GM06990 (cell line): ENCODE measurements at places on chromosomes 12 and 14.

DNA sequence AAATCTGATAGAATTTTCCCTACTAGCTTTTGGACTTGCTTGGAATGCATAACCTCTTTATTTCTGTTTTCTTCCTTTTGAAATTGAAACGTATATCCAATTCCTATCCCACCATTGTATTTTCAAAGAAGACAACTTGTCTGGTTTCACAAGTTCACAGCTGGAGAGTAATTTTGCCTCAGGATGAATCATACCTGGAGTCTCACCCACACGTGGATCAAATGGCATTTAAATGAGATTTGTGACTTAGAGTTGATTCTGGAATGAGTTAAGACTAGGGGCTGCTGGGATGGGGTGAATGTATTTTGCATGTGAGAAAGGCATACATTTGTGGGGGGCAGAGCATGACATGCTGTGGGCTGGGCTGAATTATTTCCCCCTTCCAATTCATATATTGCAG lies 516.5 kb upstream of the MGAT4C start:
- DNase-seq: no peak

GRCh38 chr12:17478908-17479673 lies 610.9 kb downstream of the RERGL start:
- no peak for DNase-seq

- DNase-seq: no peak
Observed at GRCh38 chr12:12281134-12281533, 14.3 kb upstream of the LRP6 start.

DNA sequence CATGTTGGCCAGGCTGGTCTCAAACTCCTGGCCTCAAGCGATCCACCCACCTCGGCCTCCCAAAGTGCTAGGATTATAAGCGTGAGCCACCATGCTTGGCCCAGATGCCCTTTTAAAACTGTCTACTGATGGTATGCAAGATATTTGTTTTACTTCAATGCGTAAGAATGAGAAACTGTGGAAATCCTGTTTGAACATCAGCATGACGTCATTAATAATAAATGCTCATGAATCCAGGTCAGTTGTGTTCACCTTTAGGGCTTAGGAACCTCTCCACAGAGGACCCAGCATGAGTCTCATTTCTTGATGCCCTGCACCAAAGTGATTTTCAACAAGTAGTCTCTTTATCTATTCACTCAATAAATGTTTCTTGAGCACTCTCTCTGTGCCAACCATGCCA lies 34.5 kb upstream of the FOS start:
- no peak for DNase-seq

- DNase-seq: peak; percentile 29
Observed at GRCh38 chr14:88668448-88669116, 105.7 kb downstream of the ZC3H14 start.

GRCh38 chr12:21786041-21786531 lies 11.6 kb upstream of the KCNJ8 start:
- DNase-seq: no peak

- DNase-seq: no peak
Observed at GRCh38 chr12:77599782-77600467, 230.8 kb upstream of the NAV3 start.

DNA sequence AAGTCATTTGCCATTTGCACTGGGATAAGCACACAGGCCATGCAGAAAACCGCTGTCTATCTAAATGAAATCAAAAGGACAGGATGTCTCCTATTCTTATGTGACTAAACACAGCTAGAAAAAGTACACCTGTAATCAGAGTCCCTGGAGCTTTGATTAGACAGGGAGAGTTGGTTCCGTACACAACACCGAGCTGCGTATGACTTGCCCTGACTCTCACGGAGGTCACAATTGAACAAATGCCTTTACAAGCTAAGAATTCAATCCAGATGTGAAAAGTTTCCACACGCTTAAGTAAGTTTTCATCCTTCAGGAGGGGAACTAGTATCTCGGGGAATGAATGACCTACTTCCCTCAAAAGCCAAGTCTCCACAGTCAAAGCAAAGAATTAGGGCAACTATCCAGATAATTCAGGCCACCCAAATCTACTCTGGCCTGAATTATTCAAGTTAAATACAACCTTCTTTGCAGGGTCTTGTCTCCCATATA lies 67.5 kb downstream of the RTN1 start:
- DNase-seq: no peak

DNA sequence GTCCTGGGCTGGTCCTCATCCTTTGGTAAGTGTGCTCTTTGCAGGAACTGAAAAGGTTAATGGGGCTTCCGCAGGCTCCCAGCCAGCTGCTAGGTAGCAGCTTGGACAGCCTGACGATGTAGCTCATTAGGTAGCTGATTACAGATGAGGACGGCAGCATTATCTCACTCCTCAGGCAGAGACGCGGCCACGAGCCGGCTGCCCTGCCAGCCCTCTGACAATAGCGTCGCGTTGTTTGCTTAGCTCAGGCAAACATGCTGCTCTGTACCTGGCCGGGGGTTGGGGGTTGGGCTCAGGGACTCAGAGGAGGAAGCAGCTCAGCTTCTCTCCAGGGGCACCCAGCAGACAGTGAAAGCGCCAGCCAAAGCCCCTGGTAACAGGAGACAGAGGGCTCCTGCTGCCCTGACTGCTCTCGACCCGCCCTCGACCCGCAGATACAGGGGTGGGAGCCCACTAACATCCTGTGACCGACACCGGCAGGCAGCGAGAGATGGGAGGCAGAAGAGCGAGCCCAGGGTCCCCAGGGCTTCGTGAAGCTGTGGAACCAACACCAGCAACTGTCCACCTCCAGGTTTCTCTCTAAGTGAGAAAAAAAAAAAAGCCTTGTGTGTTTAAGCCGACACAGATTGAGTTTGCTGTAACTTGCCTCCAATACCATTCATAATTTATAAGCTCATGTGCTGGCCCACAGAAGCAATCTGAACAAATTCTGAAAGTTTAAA lies 53.4 kb upstream of the DLK1 start:
- no peak for DNase-seq

GRCh38 chr12:116393255-116393654 lies 115.8 kb upstream of the MED13L start:
- no peak for DNase-seq

DNA sequence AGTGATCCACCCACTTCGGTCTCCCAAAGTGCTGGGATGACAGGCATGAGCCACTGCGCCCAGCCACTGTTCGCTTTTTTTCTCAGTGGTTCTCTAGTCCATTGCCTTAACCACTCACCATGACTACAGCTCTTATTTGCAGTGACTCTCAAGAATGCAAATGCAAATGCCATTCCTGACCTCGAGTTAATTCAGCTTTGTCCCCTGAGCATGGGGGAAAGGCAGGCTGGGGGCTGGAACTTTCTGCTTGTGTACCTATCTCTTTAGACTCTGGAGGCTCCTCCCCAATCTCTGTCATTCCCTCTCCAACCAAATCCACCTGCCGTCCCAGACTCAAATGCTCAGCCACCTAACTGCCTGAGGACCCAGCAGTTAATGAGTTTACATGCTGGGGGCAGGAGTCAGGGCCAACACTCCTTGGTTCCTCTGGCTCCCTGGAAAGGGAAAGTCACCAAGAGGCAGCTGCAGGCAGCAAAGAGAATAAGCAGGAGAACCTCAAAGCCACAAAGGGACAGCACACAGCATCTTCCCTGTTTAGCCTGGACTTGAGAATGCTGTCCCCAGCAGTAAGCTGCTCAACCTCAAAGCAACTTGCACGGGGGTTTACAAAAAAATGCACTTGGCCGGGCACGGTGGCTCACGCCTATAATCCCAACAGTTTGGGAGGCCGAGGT lies 5.3 kb upstream of the HNF1A start:
- DNase-seq: no peak

DNA sequence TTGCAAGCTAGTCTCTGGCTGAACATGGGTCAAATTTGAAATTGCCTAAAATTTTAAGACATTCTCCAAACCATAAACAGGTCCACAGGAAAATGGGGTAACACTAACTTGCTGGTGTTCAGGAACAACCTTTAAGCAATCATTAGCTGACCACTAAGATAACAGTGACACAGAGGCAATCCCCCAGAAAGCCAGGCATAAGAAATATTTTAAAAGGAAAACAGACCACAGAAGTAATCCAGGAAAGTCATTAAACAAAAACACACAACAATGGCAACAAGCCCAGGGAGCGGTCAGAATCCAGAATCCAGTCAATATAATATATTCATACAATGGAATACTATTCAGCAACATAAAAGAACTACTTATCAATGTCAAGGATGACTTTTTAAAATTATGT lies 59.1 kb downstream of the LRP6 start:
- DNase-seq: no peak

DNA sequence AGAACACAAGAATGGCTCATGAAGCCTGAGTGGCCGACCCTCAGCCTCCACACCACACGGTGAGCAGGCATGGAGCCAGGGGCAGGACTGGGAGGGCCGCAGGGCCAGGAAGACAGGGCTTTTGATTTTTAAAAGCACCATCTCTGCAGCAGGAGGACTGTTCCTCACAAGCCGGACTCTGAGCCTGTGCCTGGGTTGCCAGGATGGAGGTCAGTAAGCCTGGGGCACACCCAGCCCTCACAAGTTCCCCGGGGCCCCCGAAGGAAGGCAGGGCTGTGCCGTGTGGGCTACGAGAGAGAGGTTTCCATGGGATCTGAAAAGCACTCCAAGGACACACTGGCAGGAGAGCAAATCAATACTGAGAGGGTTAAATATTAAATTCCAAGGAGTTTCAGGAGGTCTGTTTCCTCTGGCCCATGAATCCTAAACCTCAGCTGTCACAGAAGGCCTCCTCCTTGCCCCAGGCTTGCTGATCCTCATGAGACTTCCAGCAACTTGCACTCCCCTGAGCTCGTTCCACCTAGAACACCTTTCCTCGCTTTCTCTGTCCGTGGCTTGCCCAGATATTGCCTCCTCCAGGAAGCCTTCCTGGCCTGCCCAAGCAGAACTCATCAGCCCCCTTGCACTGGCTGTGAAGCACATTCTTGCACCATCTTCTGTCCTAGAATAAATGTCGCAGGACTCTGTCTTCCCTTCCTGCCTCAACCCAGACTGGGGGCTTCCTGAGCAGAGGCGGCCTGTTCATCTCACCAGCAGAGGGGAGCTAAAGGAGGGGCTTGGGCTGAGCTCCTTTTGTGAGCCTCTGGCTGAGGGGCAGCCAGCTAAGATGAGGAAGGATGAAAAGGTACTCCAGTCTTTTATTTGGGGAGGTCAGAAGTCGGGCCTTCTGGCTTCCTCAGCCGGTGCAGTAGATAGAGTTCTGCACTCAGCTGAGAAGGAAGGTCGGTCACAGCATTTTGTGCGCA lies 64.6 kb downstream of the CCDC88C start:
- DNase-seq: no peak

GRCh38 chr12:23259558-23259957 lies 634.6 kb downstream of the ETNK1 start:
- DNase-seq: no peak

DNA sequence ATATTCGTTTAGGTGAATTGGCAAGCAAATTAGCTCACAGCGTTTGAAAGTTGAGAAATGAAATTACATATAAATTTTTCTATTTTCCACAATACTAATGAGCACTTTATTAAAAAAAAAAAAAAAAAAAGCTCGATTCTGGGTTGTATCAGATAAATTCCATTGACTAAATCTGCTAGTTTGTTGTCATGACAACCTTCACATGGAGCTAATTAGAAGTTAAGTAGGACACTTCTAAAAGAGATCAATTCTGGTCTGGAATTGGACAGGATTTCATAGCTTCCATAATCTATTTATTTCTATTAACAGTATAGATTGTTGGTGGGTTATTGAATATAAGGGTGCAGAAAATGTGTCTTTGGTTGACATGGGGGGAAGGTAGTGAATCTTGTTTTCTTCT lies 85.5 kb upstream of the NEDD1 start:
- no peak for DNase-seq

GRCh38 chr12:495466-495865 lies 35.7 kb downstream of the B4GALNT3 start:
- DNase-seq: no peak
